Stimulated activated CD4-positive, alpha-beta T cell treated with anti-CD3 and anti-CD28 coated beads, Interleukin-4, amount 100 ng/mL, for 1 hour (primary cell): ENCODE measurements at places on chromosomes 12 and 14.

DNA sequence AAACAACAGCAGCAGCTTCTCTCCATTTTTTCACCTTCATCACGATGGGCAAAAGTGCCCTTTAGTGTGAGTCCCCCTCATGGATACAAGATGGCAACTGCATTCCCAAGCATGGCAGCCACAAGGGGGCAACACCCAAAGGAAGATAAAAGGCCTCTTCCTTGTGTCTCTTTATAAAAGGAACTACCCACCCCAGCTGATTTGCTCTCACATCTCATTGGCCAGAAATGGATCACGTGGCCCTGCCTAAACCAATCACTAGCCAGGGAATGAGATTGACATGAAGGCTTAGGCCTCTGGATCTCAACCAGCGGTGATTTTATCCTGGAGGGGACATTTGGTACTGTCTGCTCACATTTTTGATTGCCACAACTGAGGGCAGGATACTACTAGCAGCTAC lies 21.9 kb upstream of the IFT81 start:
- DNase-seq = peak; percentile 16

- no peak for DNase-seq
Observed at GRCh38 chr14:64478634-64479250, 13.4 kb downstream of the AKAP5 start.

DNA sequence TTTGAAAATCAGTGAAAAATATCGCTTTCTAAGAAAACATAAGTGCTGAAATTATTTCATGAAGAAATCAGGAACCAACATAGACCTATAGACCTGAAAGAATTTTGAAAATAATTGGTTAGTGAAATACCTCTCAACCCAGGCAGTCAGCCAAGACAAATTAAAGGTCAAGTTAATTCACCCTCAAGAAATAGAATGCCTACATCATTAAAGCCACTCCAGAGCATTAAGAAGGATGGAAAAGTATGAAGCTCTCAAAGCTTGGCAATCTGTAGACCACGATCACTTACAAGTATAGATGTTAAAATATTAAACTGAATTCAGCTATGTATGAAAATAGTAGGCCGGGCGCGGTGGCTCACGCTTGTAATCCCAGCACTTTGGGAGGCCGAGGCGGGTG lies 48.3 kb downstream of the SFSWAP start:
- no peak for DNase-seq

- DNase-seq = no peak
Observed at GRCh38 chr14:68208626-68209317, 389.2 kb downstream of the RAD51B start.

- no peak for DNase-seq
Observed at GRCh38 chr14:20194101-20194500, 3.4 kb downstream of the OR11G2 start.

DNA sequence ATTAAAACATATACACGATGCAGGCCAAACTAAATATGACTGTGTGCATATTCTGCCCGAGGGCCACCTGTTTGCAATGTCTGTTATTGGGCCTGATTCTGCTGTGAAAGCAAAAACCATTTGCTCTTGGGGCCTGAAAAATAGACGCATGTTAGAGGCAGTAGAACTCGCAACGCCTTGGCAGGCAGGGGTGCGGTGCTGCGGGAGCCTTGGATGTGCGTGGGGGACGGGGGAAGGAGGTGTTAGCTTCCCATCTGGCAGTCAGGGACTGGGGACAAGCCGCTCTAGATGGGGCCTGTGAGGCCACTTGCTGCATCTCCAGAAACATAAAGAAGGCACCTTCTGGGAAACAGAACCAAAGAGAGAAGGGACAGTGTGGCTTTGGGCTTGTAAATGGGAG lies 216.3 kb downstream of the PHETA1 start:
- DNase-seq = no peak

- DNase-seq = no peak
Observed at GRCh38 chr14:37263656-37264236, 66.0 kb downstream of the MIPOL1 start.

GRCh38 chr12:94359761-94360160 lies 99.9 kb downstream of the CEP83 start:
- no peak for DNase-seq

- DNase-seq = no peak
Observed at GRCh38 chr12:84572196-84572595, 340.4 kb downstream of the SLC6A15 start.

DNA sequence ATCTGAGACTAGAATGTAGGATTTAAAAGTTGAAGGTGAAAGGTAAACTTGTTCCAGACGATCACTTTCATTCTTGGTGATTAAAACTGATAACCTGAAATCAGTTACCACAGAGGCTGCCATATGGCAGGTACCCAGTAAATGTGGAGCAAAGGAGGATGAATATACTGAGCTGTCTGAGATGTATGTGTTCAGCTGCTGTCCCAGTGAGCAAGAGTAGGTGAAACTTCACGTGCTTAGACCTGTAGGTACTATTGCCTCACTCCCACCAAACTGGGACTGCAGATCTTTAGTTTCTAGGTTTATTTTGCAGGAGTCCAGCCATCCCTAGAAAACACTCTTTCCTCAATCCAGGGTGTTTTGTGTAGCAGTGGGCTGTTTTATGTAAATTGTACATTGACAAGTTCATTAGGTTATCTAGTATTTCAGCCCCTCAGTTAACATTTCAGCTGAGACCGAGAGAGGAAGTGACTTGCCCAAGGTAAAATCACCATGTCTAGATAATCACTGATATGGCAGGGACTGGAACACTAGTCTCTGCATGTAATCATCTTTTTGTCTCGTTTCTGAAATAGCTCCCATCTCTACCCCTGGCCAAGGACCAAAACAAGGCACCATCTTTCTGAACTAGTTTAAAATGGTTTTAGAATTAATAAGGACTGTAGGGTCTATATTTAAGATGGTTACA lies 62.7 kb downstream of the ATG14 start:
- DNase-seq = no peak

DNA sequence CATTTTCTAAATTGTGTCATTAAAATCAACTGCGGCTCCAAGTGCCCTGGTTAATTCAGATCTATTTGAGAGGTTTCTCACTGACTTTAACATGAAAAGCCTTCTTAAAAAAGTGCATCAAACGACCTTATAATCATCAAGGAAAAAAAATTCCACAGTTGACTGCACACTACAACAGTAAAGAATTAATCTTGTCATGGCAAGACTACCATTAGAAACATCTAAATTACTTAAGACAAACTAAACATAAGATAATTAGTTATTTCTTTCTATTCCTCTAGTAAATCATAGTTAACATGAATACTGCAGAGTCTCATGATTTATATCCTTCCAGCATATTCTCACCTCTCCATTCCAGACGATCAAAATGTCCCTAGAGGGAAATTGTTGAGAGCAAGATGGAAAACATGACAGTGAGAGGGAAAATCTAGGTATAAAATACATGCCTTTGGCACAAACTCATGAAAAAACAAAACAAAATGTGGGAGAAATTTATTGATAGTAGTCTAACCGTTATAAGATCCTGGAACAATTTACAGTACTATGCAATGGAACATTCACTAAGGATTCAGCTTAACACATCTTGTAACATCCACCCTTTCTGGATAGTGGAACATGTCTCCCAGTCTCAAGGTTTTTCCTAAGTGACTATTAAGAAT lies 112.5 kb downstream of the PRKD1 start:
- no peak for DNase-seq
